ENCODE measurements at places on chromosomes 4 and X. TPM values are rescaled to one million over a fixed set of nuclear protein-coding genes. Genes with fewer than 3 reads are reported as not detected.

SSX1 gene
- total RNA-seq, result 0.23 TPM

ALAS2 gene
- total RNA-seq, result not detected

PAGE5 gene
- total RNA-seq, result not detected

ADRA2C gene
- 21.7 TPM for total RNA-seq

SATL1 gene
- 0.71 TPM for total RNA-seq

CAPN6 gene
- 0.11 TPM for total RNA-seq

ARHGAP4 gene
- 45.0 TPM for total RNA-seq

TMPRSS11B gene
- not detected for total RNA-seq

HPGD gene
- 61.1 TPM for total RNA-seq

SLC10A4 gene
- 2.1 TPM for total RNA-seq

GNRHR gene
- total RNA-seq, result not detected

CLOCK gene
- 37.0 TPM for total RNA-seq

MORC4 gene
- 34.8 TPM for total RNA-seq

TLR10 gene
- total RNA-seq, result 0.25 TPM

ARMCX1 gene
- total RNA-seq, result 35.8 TPM

MAGEA3 gene
- total RNA-seq, result not detected

CT45A5 gene
- not detected for total RNA-seq
